ENCODE measurements at places on chromosomes 12 and 14. TPM values are rescaled to one million over a fixed set of nuclear protein-coding genes. Genes with fewer than 3 reads are reported as not detected.
A peak's percentile ranks its signal among the peaks of the same experiment; 100 is the strongest.

DNA sequence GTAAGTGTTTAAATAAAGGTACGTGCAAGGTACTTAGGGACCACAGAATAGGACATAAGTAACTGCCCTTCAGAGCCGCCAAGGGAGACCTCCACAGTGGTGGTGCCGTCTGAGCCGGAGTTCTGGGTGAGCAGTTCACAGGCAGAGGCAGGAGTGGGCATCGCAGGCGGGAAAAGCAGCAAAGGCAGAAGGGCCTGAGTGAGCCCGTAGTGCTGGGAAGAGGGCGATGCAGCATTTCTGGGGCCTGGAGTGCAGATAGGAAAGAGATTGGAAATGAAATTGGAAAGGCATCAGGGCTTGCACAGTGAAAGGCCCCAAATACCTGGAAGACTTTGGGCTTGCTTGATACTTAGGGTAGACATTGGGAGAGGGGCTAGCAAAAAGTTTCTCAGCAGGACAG is 32.9 kb downstream of the EVL start:
- no peak for DNase-seq

The SLC6A12 gene
- not detected for total RNA-seq

- no peak for DNase-seq
These were observed 2.8 kb downstream of the TMEM179 start for GRCh38 chr14:104601786-104602185.

DNA sequence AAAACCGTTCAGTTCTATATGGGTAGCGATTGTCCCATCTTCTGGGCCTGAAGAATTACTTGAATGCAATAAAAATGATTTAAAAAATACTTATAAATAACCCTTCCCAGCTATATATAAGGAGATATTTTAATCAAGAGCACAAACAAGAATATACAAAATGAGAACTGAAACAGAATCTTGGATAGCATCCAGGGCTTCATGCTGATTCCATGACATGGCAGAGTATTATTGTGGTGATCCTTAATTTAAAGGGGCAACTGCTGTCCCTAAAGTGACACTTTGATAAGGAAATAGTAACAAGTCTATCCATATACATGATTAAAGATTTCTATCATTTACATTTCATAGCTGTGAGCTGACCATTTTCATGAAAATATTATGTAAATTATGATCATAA is 18.8 kb downstream of the WBP11 start:
- no peak for DNase-seq

DNA sequence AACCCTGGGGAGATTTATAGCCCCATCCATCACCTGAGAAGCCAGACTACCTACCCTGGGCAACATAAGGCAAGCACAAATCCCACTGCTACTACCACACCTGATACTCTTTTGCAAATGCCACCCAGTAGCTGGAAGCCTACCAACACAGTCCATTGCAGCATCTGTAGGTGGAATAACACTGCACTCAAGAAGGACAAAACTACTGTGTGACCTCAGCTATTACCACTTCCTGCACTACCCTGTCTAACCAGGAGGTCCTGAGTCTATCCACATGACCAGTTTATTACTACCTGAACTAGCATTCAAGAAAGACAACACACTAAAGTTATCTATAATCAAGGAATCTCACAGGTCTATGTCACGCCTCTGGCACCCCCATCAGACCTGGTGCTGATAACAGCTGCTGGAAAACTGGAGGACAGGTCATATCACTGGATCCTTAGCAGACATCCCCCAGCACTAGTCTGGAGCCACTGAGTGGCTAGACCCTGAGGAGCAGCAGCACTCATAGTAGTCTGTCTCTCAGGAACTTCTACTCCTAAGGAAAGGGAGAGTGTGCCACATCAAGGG is 2.9 kb upstream of the CLEC1A start:
- DNase-seq = no peak

- peak; percentile 100 for DNase-seq
These were observed 34.5 kb downstream of the PRKCH start for GRCh38 chr14:61355892-61356325.

DNA sequence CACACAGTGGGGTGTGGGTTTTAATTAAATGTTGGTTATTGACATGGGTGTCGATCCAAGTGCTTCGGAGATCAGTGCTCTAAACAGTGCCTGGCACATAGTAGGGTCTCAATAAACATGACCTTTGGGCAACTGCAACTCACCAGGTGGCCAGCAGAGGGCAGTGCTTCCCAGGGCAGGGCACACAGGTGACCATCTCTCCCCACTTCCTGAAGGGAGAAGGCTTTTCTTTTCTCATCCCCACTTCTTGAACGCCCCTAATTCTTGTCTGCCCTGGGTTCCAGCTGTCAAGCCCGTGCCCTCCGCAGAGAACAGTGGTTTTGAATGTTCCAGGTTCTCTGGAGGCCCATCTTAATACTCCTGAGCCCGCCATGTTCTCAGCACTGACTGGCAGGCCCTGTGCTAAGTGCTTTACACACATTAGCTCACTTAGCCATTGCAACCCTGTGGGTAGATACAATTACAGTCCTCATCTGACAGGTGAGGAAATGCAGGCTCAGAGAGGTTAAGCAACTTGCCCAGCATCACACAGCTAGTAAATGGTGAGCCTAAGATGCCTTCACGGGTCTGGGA is 16.3 kb downstream of the RAPGEF3 start:
- DNase-seq = peak; percentile 66

- no peak for DNase-seq
These were observed 32.8 kb downstream of the CCDC91 start for GRCh38 chr12:28223025-28223554.

- no peak for DNase-seq
These were observed 27.8 kb downstream of the FBRSL1 start for GRCh38 chr12:132517740-132518100.

The SLCO1A2 gene
- not detected for total RNA-seq

The CACNA2D4 gene
- total RNA-seq = 0.17 TPM

DNA sequence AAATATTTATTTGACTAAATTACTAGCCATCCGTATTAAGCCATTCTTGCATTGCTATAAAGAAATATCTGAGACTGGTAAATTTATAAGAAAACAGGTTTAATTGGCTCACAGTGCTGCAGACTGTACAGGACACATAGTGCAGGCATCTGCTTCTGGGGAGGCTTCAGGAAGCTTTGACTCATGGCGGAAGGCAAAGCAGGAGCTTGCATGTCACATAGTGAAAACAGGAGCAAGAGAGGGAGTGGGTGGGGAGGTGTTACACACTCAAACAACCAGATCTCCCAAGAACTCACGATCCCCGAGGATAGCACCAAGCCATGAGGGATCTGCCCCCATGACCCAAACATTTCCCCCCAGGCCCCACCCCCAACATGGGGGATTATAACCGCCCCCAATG is 26.7 kb upstream of the RAB21 start:
- DNase-seq = peak; percentile 10

The SLC25A21 gene
- 0.74 TPM for total RNA-seq

DNA sequence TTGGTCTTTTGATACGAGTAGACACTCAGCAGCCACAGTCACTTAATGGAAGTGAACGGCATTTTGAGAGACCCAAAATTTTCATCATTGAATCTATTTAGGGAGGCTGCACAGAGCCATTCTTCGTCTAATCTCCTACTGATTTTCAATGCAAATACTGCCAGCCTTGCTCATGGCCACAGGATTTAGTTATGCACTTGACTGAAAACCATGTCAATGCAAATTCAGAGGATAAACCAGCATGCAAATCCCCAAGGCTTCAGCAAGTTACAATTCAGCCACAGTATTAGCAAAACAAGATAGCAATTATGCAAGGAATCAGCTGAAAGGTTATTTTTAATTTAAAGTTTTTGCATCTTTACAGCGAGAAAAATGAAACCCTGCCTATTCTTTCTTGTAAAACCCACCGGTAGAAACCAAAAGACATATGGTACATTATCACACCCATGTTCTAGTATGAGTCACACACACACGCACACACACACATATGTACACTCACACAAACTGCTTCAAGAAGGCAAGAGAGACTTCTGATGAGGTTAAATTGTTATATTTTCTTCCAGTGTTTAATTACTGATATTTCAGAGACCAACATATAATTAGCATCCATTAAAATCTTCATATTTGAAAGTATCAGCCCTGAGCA is 985.3 kb upstream of the FLRT2 start:
- no peak for DNase-seq

The RDH16 gene
- total RNA-seq = 0.17 TPM

DNA sequence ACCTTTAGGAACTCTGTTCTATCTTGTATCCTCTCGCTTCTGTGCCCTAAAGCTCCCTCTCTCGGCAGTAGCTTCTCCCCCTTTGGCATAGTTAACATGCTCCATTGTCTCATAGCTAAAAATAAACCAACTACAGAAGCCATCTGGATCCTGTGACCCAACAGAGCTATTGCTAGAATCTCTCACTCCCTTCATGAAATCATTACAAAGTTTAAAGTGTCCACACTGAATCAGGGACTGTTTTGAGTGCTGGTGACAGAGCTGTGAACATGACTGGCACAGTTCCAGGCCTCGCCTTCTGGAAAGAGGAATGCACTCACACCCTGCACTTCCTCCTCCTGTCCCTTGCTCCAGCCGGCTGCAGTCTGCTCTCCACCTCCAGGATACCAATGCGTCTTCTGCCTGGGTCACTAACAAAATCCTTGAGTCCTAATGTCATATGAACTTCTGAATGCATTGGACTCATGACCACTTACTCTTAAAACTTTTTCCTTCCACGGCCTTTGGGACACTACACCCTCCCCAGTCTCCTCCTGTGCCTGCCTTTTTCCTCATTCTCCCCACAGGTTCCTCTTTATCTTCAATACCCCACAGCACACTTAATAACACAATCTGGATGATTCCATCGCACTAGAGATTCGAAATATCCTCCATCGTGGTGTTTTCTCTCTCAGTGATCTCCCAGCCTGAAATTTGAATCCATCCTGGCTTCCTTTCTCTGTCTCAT is 13.2 kb downstream of the PLBD1 start:
- peak; percentile 3 for DNase-seq

DNA sequence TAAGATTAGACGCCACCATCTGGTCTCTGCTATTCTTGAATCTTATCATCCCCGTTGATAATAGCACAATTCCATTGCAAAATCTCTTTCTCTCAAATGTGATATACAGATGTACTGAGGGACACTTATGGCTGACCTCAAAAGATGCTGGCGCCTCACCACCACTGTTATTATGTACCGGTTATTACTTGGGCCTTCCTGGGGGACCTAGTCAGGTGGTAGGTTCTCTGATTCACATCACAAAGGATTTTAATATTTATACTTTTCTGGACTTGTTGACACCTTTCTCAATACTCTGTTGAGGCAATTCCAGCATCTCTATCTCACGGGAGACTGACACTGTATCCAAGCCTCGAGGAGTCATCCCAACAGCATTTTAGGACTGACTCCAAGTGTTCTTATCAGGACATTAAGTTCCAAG is 21.3 kb upstream of the FAM234B start:
- no peak for DNase-seq

DNA sequence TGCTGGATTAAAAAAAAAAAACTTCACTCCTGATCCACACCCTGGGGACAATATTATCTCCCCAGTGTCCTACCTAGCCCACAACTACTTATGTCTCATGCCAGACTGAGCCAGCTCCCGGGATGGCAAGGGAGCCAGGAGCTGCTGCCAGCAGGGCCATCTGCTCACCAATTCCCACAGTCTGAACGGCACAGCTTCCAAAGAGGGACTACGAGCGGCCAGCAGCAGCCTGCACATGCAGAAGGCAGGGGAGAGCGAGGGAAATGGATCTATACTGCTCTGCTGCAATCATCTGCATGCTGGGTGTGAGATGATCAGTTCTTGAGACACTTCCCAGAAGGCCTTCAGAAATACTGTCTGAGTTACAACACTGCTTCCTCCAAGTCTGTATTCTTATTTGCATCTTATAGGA is 11.1 kb downstream of the SSH1 start:
- no peak for DNase-seq

DNA sequence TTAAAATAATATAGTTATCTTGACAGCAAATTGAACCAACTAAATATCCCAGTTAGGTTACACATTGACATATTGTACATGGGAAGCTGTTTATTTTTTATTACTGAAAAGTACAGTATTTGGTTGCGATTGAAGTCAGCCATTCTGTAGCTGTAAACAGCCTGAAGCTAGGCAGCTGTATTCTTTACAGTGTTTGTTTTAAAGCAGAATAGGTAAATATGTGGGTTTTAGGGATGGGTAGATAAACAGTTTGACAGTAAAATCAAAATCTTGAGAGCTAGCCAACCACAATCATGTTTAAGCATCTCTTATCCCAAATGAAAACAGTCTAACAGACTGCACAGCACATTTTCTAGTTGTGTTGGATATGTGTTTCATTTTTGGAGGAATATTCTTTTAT is 45.7 kb downstream of the TTC6 start:
- DNase-seq = no peak

GRCh38 chr14:20808162-20808483 is 5.5 kb upstream of the RNASE1 start:
- no peak for DNase-seq

GRCh38 chr14:54713379-54713778 is 146.5 kb downstream of the SAMD4A start:
- no peak for DNase-seq

The MIP gene
- not detected for total RNA-seq

DNA sequence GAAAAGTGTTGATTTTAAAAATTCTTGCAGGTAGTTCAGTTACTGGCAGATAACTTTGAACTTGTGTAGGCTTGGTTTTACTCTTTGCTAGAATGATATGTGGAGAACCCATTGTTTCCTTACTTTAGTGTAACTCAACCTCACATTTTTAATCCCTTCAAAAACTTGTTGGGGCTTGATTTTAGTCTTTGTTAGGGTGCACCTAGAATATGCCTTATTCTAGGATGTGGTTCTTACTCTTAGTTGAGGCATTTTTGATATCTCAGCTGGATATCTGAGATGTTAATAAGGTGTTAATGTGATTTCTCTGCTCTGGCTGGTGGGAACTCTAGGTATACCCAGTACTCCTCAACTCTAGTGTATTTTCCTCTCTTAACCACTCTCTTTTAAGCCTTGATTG is 10.0 kb downstream of the MNAT1 start:
- no peak for DNase-seq

The SYNE3 gene
- total RNA-seq = 33.6 TPM

- no peak for DNase-seq
These were observed 72.8 kb upstream of the ARHGAP5 start for GRCh38 chr14:32004300-32004699.

GRCh38 chr12:53974084-53975063 is at the start of gene HOTAIR:
Gene HOTAIR (minus strand): TSS chr12:53974954.
- DNase-seq = no peak

DNA sequence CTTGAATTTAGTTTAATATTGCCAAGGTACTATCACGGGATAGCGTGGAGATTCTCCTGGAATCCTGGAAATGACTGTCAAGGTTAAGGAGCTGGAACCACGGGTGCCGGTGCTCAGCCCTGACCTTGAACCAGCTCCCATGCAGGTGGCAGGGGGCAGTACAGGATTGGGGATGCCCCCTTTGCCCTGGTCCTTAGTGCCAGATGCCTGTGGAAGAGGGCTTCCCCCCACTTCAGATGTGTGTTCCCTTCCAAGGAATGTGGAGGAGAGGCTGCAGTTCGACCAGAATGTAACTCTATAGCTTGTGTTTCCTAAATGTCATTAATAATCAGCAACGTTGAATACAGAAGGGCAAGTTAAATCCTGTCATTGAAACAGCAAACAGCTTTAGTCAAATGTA is 258.9 kb downstream of the VRK1 start:
- no peak for DNase-seq

All from dermis blood vessel endothelial cell (primary cell).